ENCODE measurements at places on chromosomes 4 and X.

DNA sequence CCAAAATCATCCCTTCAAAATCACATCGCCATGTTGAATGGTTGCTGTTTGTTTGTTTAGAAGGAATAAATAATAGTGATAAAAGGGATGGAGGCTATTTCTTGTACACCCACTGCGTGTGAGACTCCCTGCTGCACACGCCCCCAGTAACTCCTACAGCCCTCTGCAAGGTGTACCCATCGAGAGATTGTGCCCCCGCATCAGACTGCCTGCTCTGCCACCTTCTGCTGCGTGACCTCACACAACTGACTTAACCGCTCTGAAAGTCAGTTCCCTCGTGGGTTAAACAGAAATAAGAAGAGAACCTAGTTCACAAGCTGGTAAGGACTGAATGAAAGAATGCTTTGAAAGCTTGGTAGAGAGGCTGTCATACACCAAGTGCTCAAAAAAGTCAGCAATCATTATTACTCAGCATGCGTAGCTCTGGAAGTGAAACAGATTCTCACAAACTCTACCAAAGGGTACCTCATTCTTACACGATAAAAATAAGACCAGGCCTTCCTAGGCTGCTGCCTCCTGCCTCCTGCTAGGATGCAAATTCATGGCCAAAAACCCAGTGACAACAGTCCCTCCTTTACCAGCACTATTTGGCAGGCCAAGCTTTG, 147.1 kb downstream of the CPEB2 start:
- DNase-seq: no peak

DNA sequence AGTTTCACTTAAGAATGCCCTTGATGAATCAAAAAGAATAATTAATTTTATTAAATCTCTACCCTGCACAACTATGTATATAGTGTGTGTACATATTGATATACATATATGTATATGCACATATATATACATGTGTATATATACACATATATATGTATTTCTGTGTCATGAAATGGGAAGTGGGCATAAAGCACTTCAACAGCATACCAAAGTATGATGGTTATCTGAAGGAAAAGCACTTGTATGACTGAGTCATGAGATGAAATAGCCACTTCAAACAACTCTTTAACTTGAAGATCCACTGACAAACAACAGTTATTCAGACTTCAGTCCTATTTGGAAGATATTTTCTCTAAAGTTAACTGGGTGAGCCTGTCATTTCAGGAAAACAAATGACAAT, 16.3 kb downstream of the RNF128 start:
- DNase-seq: no peak

GRCh38 chr4:68748181-68748991, 67.4 kb upstream of the UGT2B10 start:
- no peak for DNase-seq

- no peak for DNase-seq
Observed at GRCh38 chr4:128854433-128854832, 44.9 kb downstream of the JADE1 start.

- no peak for DNase-seq
Observed at GRCh38 chrX:87941841-87942240, 424.2 kb downstream of the KLHL4 start.

DNA sequence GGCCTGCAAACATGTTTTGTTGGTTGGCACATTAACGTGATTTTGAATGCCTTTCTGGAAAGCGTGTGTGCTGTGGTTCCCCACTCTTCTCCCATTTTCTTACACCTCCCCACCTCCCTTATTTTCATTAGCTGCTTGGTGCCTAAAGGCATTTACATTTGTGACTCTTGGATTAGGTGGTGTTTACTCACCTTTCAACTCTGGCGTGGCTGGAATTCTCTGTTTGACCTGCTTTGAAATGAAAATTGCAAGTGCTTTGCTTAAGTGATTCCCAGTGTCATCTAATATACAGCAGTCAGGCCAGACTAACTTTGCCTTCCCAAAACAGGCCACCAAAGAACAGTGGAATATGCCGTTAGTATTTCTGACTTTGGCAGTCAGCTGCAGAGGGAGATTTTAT, 80.5 kb downstream of the NHSL2 start:
- DNase-seq: no peak

DNA sequence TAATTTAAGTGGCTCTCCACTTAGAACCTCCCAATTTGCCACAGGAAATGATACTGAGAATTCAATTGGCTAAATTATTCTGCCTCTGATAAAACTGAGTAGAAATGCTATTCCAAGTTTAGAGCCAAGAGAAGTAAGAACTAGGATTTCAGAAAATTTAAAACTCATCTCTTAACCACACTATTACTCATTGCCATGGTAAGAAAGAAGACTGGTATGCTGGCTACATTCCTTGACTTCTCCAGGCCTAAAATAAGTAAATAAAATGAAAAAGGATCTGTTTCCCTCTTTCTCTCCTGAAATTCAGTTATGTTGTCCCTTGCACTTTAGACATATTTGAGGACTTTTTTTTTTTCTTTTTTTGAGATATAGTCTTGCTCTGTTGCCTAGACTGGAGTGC, 23.3 kb downstream of the ZNF280C start:
- no peak for DNase-seq
